ENCODE measurements at places on chromosomes 7 and 10. TPM values are rescaled to one million over a fixed set of nuclear protein-coding genes. Genes with fewer than 3 reads are reported as not detected.
A peak's percentile ranks its signal among the peaks of the same experiment; 100 is the strongest.

The UNC5B gene
- 0.05 TPM for total RNA-seq

The SPAM1 gene
- not detected for total RNA-seq

The FKBP9 gene
- total RNA-seq: 0.62 TPM

The PAX2 gene
- total RNA-seq: not detected

The C7orf57 gene
- total RNA-seq: 0.29 TPM

GRCh38 chr7:30738026-30738915 lies 13.7 kb upstream of the INMT start:
- H3K27ac ChIP-seq: peak overlapping the region; percentile 59
- H3K4me1 ChIP-seq: peaks cover 29% of the 10 kb centered on the region
- peak; percentile 54 for DNase-seq
- peak overlapping the region; percentile 28 for H3K4me3 ChIP-seq

GRCh38 chr10:119349341-119349740 lies 142.0 kb downstream of the GRK5 start:
- H3K27ac ChIP-seq: no peak overlapping the region
- no peak overlapping the region for H3K4me3 ChIP-seq
- H3K4me1 ChIP-seq: peaks cover 5% of the 10 kb centered on the region

DNA sequence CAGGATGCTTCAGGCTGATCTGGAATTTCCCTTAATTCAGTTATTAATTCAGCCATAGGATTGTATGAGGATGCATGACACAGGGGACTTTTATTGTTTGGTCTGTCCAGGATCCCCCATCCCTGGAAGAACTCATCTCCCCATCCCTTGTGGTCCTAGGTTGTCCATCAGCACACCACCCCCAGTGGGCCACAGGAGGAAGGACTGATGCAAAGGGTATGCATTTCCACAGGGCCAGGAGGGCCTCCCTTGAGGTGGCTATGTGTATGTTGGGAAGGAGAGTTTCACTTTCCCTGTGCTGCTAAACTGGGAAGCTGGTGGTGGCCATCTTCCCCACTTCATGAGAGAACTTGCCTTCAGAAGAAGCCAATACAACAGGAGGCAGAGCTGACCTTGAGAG lies 44.6 kb upstream of the GRB10 start:
- H3K4me3 ChIP-seq: no peak overlapping the region
- no peak overlapping the region for H3K27ac ChIP-seq
- DNase-seq: no peak
- peaks cover 15% of the 10 kb centered on the region for H3K4me1 ChIP-seq

The HIBADH gene
- total RNA-seq: 20.8 TPM

The NKX1-2 gene
- not detected for total RNA-seq

- no peak overlapping the region for H3K27ac ChIP-seq
- DNase-seq: no peak
- H3K4me1 ChIP-seq: no peaks in the 10 kb centered on the region
- no peak overlapping the region for H3K4me3 ChIP-seq
- no peaks in the 10 kb centered on the region for H3K27me3 ChIP-seq
Measured at GRCh38 chr10:125782616-125783015, 7.0 kb upstream of the MMP21 start.

DNA sequence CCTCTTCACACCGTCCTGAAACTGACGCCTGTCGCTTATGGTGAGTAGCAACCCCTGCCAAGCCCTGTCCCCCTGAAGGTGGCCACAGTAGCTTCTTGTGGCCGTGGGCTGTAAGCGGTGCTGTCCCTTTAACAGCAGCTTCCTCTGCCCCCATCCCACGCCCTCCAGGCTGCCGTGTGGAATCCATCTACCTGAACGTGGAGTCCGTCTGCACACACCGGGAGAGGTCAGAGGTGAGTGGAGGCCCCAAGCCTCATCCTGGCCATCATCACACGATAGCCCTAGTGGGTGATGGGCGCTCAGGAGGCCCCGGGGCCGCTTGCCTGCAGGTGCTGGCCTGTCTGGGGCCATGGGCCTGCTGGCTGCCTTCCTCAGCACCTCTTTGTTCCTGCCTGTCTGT lies 21.2 kb downstream of the PFKFB3 start:
- no peak overlapping the region for H3K27ac ChIP-seq
- no peaks in the 10 kb centered on the region for H3K27me3 ChIP-seq
- peaks cover 8% of the 10 kb centered on the region for H3K4me1 ChIP-seq
- no peak overlapping the region for H3K4me3 ChIP-seq
- no peak for DNase-seq
- peaks cover 63% of the 10 kb centered on the region for H3K36me3 ChIP-seq

The GNGT1 gene
- total RNA-seq: not detected

DNA sequence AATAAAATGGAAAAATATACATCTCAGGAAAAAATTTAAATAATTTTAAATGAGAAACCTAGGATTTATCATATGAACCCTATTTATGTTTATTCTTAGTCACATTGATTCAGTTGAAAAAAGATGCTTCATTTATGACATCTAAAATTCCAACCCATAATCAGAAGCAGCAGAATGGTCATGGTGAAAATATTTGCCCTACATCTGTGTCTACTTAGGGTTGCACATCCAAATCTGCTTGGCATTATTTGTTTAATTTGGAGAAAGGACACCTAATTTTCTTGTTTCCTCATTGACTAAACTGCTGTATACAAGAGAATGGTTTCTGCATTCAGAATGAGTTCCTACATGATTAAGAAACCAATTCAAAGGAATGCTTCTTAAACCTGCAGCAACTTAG lies 72.9 kb upstream of the SKAP2 start:
- peaks cover 7% of the 10 kb centered on the region for H3K27me3 ChIP-seq
- H3K27ac ChIP-seq: no peak overlapping the region
- no peaks in the 10 kb centered on the region for H3K4me1 ChIP-seq
- no peak for DNase-seq
